ENCODE measurements at places on chromosomes 1 and 21.

- DNase-seq, result no peak
Observed at GRCh38 chr21:45536301-45537081, 5.7 kb downstream of the SLC19A1 start.

DNA sequence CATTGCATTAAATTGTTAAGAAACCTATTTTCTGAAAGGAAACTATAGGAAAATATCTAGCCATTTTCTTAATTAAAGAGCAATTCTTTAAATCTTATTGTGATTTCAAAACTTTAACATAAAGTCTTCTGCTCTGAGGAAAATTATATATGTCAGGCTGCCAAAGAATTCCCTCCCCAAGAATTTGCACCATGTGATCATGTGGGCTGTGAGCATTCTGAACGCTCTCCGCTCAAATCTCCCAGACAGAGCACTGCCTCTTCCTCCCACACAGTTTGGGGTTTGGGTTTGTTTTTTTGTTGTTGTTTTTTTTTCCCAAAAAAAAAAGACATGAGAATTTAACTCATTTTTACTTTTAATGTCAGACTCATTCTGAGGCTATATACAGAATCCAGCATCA, 155.9 kb upstream of the PALMD start:
- peak; percentile 32 for DNase-seq

- no peak for DNase-seq
Observed at GRCh38 chr1:229247871-229248270, 23.0 kb upstream of the RAB4A start.

DNA sequence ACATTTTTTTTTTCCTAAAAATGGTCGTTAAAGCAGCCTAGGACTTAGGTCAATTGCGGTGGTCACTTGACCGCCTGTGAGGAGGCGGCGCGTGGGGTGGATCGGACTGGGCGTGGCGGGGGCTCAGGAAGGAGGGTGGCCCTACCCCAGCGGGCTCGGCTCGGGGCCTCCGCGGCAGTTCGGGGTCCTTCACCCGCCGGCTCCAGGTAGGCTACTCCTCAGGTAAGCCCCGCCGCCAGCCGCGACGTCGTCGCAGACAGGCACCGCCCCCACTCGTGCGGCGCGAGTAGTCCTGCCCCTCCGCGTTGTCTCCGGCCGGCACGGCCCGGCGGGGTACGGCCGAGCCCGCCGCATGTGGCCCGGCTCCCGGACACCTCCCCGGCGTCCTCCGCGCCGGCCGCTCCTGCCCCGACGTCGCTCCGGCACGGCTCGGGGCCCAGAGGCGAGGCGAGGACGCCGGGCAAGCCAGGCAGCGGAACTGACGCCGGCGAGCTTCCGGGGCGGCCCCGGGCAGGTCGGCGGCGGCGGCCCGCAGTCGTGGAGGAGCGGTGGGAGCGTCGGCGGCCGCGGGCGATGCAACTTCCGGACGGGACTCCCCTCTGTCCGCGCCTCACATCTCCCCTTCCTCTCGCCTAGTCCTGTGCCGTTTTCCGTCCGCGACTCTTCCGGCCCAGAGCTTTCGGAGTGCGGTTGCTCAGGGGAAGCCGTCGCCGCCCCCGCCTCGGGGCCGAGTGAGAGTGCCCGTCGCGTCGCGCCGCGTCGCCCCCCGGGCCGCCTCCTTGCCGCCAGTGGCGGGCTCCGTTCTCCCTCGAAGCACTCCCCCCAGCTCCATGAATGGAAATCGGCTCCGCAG, at the start of gene AGO3:
Gene AGO3 (plus strand): TSS at position 513 of the 853 bp plus-strand sequence. CDS start 322 bp downstream, at position 835.
- peak; percentile 84 for DNase-seq

DNA sequence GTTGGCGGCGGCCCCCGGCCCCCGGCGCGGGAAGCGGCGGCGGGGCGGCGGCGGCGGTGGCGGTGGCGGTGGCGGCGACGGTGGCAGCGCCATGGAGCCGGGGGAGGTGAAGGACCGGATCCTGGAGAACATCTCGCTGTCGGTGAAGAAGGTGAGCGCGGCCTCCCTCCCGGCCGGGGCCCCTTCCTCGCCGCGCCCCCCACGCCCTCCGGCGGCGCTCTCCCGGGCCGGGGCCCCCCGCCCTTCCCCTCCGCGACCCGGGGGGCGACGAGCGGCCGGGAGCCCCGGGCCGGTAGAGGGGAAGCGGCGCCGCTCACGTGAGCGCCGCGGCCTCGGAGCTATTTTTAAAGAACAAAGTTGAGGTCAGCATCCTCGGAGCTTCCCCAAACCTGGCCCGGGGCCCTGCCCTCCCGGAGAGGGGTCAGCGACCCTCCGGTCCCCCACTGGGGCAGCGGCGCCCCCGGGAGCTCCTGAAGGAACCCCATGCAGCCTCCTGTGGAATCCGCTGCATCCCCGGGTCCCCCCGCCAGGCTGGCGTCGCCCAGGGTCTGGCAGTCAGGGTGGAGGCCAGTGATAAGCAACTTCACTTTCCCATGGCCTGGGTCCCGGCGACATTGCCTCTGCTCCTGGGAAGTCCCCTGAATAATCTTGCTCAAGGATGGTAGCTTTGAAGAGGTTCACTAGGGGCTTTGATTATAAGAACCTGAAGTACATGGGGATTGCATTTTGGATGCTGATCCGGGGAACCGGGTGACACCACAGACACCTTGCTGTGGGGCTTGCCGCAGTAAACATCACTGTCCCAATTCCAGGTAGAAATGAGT, 560 bp downstream of the PLEKHM2 start:
- DNase-seq, result peak; percentile 21

GRCh38 chr1:59596432-59596831, 218.3 kb upstream of the HOOK1 start:
- peak; percentile 19 for DNase-seq

GRCh38 chr1:205716371-205717132, 33.4 kb downstream of the NUCKS1 start:
- DNase-seq, result no peak

DNA sequence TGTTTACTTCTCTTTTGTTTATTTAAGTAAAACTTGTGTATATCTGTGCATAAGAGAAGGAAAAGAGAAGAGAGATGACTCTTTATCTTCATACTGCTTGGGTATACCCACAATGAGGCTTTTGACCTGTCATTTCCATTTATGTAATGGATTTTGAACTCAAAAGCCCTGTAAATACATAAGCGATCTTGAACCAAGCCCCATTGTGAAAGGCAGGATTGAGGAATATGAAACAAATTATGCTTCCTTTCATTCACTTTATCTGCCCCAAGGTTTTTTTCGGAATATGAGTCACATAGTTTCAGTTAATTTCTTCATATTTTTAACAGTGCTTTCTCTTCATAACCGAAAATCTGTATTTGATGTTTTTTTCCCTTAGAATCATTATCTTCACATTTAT, 21.4 kb downstream of the CNST start:
- DNase-seq, result peak; percentile 71

- DNase-seq, result no peak
Observed at GRCh38 chr1:243217349-243217748, 37.7 kb downstream of the CEP170 start.

GRCh38 chr1:53398091-53398490, 61.1 kb upstream of the DMRTB1 start:
- DNase-seq, result peak; percentile 58

DNA sequence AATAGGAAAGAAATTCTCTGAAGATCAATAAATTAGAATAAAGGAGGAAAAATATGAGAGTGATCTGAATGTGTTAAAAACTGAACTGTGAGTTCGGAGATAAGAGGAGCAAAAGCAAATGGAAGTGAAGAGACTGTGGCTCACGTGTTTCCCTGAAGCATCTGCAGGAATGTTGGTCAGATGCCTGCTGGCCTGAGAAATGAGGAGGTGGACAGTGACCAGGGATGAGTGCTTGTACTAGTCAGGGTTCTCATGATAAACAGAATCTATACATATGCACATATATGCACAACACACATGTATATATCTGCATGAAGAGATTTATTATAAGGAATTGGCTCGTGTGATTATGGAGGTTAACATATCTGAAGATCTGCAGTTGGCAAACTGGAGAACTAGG, 103.4 kb upstream of the TIAM1 start:
- DNase-seq, result peak; percentile 29
